ENCODE measurements at places on chromosomes 7 and 10.

GRCh38 chr7:149500910-149501309 lies 3.3 kb upstream of the ZNF746 start:
- no peak for DNase-seq

DNA sequence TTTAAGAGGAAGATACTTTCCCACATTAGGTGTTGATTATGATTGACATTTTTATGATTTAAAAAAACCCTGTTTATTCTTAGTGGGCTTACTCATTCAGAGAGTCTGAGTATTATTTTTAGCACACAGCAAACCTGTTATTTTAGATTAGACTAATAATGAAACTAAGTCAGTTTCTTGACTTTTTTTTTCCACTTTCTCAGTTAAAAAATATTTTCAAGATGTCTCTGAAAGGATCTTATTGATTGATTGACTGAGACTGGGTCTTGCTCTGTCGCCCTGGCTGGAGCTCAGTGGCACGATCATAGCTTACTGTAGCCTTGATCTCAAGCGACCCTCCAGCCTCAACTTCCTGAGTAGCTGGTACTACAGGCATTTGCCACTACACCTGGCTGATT lies 20.4 kb upstream of the INPP5F start:
- DNase-seq, result no peak

DNA sequence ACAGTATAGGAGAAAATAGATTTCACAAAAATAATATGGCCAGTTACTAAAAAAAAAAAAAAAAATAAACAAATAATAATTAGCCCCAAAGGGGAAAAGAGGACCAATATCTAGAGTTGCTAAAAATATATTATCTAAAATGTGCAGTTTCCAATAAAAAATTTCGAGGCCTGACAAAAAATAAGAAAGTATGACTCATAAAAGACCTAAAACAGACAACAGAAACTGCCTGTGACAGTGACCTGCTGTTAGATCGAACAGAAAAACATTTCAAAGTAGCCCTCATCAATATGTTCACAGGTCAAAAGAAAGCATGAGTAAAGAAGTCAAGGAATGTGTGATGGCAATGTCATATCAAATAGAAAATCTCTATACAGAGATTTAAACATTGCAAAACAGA lies 11.8 kb upstream of the TSPAN12 start:
- DNase-seq, result no peak

DNA sequence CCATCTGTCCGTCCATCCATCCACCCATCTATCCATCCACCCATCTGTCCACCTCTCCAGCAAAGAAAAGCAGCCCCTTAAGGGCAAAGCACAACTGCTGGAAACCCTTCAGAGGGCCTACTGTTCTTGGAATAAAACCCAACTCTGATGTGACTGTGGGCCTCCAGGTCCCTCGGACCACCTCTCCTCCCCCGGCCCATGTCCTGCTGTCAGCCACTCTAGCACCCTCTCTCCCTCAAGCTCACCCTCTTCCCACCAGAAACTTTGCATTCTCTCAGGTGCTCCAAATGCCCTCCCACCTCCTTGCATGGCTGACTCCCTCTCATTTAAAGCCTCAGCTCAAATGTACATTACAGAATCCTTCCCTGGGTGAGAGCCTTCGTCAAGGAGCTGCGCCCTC lies 110.3 kb downstream of the ARHGAP22 start:
- DNase-seq, result no peak

- no peak for DNase-seq
Measured at GRCh38 chr7:69762821-69763352, 164.6 kb downstream of the AUTS2 start.

DNA sequence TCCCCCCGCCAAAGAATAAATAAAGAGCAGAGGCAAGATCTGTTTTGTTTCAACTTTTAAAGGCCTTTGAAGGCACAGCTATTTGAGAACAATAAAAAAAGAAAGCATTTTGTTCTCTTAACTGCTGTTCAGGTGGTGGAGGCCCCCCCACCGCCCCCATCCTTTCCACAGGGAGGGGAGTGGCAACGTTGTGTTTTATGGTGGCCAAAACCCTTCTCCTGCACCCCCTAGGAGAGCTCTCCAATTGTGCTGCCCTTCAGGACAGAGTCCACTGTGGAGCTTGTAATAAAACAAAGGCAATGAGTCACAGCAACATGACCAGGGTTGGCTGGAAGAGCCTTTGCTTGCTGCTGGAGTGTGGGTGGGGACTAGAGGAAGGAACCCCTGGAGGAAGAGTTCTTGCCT lies 987.9 kb downstream of the KCNMA1 start:
- DNase-seq, result no peak
